ENCODE measurements at places on chromosomes 4 and X.
A peak's percentile ranks its signal among the peaks of the same experiment; 100 is the strongest.

GRCh38 chr4:1615786-1616556 lies 68.1 kb downstream of the FAM53A start:
- DNase-seq: no peak

DNA sequence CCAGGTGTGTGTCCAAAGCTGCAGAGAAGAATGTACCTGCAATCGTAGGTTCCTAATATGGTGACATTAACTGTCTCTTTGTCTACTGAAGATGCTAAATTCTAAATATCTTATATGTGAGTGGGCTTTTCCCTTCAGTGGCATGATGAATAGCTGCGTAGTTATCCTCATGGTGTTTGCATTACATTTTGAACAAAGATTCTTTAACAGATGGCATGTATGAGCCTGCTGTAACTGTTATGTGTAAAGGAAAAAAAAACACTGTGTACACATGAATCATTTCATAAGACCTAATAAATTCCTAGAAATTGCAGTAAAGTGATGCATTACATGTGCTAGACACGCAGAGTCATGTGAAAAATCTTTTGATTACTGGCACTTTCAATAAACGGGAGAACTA lies 288.0 kb downstream of the SH2D1A start:
- no peak for DNase-seq

GRCh38 chrX:109720947-109721346 lies 12.1 kb downstream of the ACSL4 start:
- DNase-seq: no peak

DNA sequence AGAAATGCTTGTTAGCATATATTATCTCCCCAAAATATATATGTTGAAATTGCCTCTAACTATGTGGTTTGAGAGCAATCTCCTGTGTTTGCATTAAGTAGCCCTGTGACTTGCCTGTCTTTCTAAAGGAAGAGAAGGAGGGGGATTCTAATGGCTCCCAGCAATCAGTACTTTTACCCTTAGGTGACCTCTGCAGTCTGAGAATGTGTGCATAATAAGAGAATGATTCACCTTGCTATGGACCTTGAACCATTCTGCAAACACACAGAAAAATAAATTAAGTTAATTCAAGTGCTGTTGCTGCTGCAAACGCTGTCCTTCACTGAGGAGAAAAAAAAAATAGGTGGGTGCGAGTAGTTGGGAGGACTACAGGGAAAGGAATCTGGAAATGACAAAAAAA lies 322.2 kb downstream of the IQCM start:
- DNase-seq: peak; percentile 11

DNA sequence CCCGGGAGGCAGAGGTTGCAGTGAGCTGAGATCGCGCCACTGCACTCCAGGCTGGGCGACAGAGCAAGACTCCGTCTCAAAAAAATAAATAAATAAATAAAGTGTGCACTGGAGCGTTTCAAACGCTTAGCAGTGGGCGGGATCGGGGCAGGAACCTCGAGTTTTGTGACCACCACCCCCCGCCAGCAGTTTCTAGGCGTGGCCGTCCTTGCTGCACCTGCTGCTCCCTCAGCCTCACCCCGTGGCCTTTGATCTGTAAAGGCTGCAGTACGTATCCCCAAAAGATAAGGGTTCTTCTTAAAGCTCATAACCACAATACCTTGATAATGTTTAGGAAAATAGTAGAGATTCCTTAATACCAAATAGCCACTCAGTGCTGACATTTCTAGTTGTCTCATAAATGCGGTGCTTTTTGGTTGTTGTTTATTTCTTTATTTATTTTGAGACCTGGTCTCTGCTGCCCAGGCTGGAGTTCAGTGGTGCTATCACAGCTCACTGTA lies 33.2 kb downstream of the PCGF3 start:
- no peak for DNase-seq

DNA sequence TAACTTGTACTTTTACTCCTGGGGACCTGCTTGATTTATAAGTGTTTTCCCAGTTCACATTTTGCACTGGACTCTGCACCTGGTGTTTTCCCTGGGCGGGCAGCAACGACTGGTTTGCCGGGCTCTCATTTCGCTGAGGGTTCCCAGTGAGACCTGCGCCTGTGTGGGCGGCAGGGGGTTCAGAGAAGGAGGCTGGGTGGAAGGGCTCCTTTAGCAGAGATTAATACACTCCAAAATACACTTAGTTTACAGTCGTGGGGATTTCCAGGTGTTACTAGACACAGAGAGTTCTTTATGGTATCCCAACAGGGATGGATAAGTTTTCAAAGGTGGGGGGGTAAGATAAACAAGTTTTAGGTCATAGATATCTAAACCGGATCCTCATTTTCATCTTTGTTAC lies 53.0 kb upstream of the SHISA3 start:
- no peak for DNase-seq

- no peak for DNase-seq
These were observed 87.6 kb upstream of the PLAC1 start for GRCh38 chrX:134745636-134746409.

GRCh38 chr4:53895137-53895536 lies 169.3 kb downstream of the CHIC2 start:
- DNase-seq: no peak

DNA sequence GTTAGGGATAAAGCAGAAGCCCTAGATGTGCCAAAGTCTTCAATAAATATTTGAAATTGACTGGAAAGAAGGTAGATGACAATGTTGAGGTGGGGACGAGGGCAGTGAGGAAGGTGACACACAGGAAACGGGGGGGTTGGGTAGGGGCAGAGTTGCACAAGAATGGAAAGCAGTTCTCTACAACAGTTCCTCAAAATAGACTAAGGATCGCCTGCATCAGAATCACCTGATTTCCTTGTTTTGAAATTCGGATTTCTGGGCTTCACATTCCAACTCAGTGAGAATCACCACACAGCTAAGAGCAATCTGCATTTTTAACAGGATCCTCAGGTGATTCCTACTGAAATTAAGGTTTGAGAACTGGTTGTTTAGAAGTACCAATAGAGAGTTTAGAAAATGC lies 70.6 kb downstream of the ARFIP1 start:
- DNase-seq: peak; percentile 86

- no peak for DNase-seq
These were observed 602.2 kb downstream of the IL15 start for GRCh38 chr4:142238589-142238988.

DNA sequence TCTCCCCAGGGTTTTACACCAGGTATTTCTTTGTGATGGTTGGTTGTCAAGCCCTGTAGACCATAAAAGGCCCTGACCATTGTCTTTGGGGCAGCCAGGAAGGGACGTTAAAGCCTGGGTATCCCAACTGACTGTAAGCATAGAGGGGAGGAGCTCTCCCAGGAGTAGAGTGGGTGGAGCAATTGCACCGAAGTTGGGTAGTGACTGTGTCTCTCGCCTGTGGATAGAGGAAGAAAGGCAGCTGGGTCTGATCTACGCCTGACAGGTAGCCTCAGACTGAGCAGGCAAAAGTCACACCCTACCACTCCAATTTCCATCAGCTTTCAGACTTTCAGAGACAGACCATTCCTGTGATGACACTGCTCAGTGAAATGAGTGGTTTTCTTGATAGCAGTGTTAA lies 123.3 kb downstream of the KLHL8 start:
- DNase-seq: peak; percentile 74

- DNase-seq: peak; percentile 82
These were observed 11.2 kb upstream of the CCNQ start for GRCh38 chrX:153609917-153610835.

DNA sequence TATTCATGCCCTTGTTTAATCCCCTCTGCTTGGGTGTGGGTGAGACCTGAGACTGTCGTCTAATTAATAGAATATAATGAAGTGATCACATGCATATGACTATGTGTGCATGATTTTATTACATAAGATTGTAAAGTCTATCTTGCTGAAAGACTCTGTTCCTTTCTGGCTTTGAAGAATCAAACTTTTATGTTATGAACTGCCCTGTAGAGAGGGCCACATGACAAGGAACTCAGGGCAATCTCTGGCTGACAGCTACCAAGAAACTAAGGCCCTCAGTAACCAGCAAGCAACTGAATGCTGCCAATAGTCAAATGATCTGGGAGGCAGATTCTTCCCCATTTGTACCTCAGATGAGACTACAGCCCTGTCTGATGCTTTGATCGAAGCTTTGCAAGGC lies 13.5 kb downstream of the TSPAN7 start:
- no peak for DNase-seq

Measured in GM23338 (cell line).